ENCODE measurements at places on chromosomes 11 and 22.

DNA sequence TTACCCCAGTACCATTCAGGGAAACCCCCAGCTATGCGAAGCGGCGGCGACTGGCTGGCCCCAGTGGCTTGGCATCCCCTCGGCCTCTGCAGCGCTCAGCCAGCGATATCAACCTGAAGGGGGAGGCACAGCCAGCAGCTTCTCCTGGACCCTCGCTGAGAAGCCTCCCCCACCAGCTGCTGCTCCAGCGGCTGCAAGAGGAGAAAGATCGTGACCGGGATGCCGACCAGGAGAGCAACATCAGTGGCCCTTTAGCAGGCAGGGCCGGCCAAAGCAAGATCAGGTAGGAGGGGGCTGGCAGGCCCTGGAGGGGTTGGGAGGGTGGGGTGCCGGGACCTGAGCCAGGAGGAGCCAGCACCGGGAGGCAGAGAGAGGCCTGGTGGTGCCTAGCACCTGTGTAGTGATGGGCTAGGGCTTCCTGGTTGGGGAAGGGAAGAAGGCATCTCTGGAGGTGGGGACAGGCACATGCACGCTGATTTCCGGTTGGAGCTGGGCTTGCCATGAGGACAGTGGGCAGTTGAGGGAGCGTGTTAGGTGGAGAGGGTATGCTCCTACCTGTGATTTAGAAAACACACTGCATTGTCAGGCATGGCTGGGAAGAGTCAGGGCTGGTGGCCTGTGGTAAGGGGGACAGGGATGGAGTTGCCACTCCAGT lies 22.3 kb downstream of the SHANK3 start:
- no peak for DNase-seq

DNA sequence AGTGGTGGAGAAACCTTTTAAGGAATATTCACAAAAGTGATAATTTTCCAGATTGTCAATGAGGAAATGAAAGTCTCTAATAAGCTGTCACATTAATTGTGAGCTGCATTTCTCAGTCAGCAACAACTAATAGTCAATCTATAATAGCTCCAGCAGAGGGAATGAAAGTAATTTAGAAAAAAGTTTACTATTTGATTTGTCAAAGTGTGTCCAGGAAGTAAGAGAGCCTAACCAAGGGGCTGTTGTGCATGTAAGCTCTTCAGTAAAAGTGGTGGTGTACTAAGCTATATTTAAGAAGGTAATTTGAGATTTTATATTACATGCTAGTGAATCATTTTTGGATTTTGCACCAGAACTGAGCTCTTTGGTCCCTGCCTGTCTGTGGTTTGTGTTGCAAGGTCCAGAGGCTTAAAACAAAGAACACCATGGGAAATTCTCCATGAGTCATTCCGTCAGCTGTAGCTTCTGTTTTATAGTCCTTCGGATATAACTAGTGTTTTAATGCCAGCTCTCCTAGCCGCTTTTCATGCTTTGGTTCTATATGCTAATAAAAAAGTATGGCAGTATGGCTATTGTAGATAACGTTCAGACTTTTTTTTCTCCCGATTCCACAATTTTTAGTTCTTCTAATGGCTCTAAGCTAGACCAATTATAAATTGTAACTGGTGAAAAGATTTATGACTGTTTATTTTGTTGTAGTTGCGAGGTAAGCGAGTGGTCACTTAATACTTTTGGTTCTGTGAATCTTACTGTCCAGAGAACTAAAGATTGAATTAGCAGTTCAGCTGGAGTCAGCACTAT lies 64.6 kb downstream of the ARHGEF12 start:
- DNase-seq = no peak

GRCh38 chr11:12862696-12863469 lies 146.2 kb upstream of the RASSF10 start:
- no peak for DNase-seq

GRCh38 chr11:19201737-19202605 lies at the start of gene CSRP3:
CSRP3 (minus strand) TSS chr11:19201983; CDS start chr11:19192448, 9,535 bp downstream.
- no peak for DNase-seq

GRCh38 chr22:49330421-49331222 lies 497.1 kb downstream of the BRD1 start:
- no peak for DNase-seq

DNA sequence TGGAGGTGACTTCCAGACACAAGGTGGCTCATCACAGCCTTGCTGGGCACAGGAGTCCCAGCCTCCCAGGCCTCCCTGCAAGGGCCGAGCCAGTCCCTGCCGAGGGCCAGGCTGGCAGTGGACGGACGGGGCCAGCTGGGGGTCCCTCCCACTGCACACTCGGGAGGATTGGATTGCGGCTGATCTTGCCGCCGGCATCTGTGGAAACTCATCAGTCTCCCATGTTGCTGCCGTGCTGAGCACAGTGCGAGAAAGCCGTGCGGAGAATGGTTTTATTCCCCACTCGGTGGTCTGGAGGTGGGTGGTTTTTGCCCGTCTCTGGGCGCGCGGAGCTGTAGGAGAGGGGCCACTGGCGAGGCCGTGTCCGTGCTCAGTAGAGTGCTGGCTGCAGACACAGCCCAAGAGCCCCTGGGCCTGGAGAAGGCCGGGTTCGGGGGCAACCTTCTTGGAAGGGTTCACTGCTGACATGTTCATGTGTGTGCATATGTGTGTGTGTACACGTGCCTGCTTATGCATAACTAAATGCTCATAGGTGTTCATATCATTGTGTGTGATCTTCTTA lies 1246.4 kb downstream of the BRD1 start:
- no peak for DNase-seq

DNA sequence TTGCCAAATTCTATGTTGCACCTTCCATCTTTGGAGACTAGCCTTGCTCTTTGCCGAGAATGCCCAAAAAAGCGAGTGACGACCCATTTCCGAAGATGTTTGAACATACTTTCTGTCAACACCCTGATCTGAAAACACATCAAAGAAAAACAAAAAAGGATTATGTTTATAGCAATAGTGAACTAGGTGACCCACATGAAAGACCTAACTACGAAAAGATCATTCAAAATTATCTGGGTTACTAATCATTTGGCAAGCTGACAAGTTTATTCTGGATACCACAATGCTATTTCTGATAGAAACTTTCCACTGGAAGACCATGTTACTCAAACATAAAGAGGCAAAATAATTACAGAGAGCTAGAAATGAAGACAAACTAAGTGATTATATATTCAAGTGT lies 27.0 kb downstream of the KCNJ1 start:
- DNase-seq = no peak

DNA sequence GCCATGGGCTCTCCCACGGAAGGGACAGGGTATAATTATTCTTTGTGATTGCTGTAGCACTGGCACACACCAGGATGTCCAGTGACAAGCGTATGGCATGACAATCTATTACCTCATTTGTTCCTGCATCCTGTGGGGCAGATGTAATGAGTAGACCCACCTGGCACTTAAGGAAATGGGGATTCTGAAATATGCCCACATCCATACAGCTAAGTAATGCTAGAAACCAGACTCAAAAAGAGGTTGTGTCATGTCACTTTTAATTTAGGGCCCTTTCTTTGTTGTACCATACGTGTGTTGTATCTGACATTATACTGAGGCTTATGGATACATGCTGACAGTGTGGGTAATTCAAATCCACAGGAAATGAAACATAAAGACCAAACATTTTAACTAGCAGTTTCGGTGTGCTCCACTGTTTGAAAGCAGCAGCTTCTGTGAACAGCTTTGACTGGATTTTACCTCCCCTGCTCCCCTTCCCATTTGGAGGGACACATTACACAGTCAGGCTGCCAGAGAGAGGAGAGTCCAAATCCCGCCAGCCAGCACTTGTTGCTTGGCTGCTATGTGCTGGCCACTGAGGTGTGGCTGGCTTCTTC lies 21.2 kb downstream of the GRAMD1B start:
- no peak for DNase-seq

GRCh38 chr11:72042064-72042745 lies 38.1 kb downstream of the NUMA1 start:
- no peak for DNase-seq

GRCh38 chr11:69947059-69947792 lies 128.0 kb upstream of the FGF3 start:
- DNase-seq = no peak

GRCh38 chr11:69958308-69958707 lies 119.8 kb upstream of the ANO1 start:
- DNase-seq = no peak

DNA sequence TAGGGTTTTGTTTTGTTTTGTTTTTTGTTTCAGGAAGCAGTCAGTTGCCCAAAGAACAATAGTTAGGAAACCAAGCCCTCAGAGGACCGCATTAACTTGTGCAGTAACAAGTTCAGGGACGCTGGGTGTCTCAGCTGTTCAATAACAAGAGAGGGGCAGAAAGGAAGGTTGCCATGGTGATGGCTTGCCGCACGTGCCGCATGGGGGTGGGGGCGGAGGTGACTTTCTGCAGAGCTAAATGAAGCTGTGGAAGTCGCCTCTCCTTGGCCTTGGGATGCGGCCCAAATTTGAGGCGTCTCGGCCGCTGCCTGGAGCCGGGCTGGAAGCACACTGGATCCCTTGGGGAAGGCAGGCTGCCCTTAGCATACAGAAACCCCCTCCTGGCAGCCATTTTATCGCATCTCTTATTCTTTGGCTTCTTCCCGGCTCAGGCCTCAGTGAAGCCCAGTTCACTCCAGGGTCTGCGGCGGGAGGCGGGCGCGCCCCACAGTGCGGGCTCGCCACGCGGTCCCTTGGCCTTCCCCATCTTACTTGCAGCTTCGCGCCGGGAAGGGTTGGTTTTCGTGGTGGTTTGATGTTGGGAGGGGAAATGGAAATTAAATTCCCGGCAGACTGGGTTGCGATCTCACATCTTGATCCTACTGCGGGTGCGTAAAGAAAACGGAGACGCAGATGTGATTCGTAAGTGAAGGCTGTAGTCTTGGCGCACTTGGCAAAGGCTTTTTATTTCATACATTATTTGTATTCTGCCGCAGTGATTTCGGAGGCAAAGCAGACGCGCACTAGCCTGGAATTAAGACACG lies 94.3 kb downstream of the SLC17A6 start:
- peak; percentile 70 for DNase-seq

GRCh38 chr22:21903283-21903682 lies 35.8 kb upstream of the MAPK1 start:
- no peak for DNase-seq

- DNase-seq = no peak
These were observed 76.2 kb downstream of the ARHGAP32 start for GRCh38 chr11:129115652-129116586.

DNA sequence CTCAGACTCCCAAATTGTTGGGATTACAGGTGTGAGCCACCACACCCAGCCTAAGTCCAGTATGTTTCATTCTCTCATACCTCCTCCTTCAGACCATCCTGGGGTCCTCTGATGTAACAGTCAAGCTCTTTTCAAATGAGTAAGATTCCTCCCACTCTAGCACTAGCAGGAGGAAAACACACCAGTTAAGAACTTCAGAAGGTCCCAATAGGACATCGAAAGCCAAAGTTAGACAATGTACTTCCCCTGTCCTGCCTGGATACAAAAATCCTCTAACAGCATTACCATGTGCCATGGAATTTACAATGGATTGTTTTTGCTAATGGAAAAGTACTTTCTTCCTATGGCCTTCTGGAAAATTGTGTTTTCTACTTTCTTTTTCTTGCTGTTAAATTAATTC lies 67.1 kb downstream of the CCDC34 start:
- no peak for DNase-seq

GRCh38 chr22:30043161-30043560 lies 37.1 kb upstream of the HORMAD2 start:
- no peak for DNase-seq

All from NCI-H1930 (cell line).